NCI-H2029 treated with DMSO at 0.1 percent for 48 hours (cell line): ENCODE measurements at places on chromosomes 16 and 17.

- DNase-seq: no peak
Observed at GRCh38 chr16:86761111-86762031, 183.0 kb downstream of the FOXL1 start.

DNA sequence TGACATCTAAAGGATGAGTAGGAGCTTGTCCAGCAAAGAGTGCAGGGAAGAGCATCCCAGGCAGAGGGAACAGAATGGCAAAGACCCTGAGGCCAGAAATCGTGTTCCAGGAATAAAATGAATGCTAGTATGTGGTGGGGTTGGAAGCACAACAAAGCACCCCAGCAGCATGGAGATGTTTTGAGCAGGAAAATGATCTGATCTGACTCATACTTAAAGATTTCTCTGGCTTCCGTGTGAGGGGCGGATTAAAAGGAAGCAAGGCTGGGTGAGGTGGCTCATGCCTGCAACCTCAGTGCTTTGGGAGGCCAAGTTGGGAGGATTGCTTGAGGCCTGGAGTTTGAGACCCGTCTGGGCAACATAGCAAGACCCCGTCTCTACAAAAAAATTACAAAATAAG, 2.3 kb downstream of the SLC5A11 start:
- DNase-seq: no peak

GRCh38 chr17:4482338-4483011, 16.2 kb upstream of the SPNS2 start:
- DNase-seq: no peak

DNA sequence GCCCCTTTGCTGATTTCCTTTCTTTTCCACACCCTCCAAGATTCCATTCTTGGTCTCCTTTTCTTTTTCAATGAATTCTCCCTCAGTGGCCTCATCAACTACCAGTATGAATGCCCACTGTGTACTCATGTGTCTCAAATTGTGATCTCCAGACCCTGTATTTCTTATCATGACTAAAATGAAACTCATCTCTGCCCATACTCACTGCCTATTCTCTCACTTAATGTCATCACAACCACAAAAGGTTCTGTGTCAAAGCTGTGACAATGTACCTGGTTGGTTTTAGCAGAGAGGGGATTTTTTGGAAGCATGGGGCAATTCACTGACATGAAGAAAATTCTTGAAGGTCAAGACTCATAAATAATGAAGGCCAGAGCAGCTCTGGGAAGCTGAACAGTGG, 11.5 kb upstream of the TBX4 start:
- no peak for DNase-seq

DNA sequence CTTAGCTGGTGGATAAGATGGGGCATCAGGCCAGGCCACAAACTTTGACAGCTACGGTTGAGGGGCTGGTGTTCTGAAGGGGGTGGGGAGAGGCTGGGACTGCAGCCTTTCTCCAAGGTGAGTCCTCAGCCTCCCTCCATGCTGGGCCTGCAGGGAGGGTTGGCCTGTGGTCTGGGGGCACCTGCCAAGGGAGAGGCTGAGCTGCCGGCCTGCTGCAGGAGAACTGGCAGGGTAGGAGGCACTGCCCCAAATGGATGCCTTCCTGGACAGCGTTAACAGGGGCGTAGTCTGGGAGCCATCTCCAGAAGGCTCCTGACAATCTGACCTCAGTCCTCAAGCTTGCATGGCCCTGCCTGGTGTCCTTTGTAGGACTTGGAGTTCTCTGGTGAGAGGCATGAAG, 5.1 kb downstream of the ELMO3 start:
- no peak for DNase-seq

DNA sequence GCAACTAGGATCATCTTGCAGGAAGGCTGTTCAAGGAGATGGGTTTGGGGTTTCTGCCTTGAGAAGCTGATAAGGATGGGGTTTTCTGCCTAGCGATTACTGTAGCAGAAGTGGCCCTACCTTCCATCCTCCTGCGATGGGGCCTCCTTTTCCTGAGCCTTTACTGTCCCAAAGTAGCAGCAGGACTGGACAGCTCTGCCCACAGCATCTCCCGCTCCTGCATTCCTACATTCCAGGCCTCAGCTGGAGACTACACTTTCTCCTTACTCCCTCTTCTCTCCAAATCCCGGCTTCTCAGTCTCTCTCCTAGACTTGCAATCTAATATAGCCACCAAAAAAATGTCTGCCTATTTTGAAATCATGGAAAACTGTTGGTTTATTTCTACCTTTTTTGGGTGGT, 355.4 kb downstream of the CA10 start:
- no peak for DNase-seq
